ENCODE measurements at places on chromosomes 2 and 18.

DNA sequence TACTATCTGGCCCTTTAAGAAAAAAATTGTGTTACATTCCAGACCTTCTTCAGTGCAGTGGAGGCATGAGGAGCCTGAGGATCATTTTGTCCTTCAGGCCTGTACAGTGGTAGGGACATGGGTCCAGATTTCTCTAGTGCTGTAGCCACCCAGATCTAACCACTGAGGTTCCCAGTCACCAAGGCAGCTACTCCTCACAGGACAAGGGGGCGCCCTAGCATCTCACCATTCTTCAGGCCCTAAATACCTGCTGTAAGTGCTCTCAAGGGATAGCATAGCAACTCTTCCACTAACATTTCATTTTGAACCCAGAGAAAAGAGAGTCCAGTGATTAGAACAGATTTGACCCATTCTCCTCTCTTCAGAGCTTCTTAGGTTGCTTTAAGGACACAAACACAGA, 1533.0 kb downstream of the LRP1B start:
- DNase-seq = no peak

GRCh38 chr2:181371195-181371594, 86.0 kb upstream of the ITGA4 start:
- DNase-seq = no peak

DNA sequence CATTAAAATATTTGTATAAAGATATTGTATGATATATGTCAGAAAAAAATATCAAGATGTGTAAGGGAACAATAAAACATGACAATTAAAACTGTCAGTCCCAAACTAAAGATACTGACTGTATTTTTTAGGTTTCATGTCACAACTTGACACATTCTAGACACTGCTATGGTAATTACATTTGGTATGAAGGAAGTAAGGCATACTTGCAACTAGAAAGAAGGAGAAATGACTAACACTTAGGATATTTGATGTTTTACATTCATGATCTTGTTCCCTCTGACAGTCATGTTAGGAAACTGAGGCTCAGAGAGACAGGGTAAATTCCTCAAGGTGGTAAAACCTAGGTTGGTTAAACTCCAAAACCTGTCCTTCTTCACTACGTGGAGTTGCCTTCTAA, 68.3 kb downstream of the TMEFF2 start:
- no peak for DNase-seq

GRCh38 chr18:10846657-10847407, 302.5 kb downstream of the PIEZO2 start:
- DNase-seq = no peak

DNA sequence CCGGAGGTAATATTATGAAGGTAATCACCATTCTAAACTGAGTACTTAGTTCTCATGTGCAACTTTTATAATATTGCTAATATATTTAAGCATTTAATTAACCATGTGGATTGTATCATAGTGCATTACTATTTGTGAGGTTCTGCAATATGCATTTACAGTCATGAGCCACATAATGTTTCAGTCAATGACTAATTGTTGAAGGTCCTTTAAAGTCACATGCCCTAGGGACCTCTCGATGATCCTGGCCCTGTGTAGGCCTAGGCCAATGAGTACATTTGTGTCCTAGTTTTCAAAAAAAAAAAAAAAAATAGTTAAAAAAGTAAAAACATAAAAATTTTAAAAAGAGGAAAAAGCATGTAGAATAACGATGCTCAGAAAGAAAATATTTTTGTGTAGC, 298.0 kb downstream of the DSEL start:
- DNase-seq = no peak

DNA sequence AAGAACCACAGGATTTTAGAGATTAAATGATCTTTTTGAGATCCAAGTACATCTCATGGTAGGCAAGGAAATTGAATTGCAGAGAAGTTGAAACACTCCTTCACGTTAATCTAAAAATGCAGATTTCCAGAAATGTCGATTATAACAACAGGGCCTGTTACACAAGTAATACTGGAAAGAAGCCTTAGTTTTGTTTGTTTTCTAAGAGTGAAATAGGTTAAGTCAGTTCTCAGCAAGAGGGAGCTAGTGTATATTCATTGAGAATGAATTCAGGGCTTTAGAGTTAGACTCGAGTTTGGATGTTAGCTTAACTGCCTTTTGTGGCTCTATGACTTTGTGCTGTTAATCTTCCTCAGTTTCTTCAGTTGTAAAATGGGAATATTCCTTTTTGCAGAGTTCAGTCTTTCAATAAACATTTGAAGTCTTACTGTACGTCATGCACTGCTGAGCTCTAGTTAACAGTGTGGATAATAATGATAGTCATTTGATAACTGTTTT, 926 bp downstream of the NDUFV2 start:
- no peak for DNase-seq

DNA sequence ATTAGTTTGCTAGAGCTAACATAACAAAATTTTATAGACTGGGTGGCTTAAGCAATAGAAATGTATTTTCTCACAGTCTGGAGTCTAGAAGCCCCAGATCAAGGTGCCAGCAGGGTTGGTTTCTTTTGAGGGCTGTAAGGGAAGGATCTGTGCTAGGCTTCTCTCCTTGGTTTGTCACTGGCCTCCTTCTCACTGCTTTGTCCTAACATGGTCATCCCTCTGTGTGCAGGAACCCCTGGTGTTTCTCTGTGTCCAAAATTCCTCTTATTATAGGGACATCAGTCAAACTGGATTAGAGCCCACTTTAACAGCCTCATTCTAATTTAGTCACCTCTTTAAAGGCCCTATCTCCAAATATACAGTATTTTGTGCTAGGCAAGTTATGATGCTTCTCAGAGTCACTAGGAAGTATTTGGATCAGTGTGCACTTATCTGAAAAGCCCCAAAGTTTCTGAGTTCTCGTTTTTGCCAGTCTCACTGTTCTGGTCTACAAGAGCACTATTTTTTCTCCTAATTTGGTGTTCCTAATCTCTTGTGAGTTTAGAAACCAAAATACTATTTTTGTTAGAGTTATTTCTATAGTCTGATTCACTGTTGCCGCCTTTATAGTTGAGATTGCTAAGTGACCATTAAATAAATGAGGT, 29.0 kb downstream of the ZC3H6 start:
- DNase-seq = no peak
